NCI-H1048 (cell line): ENCODE measurements at places on chromosomes 16 and 17.

DNA sequence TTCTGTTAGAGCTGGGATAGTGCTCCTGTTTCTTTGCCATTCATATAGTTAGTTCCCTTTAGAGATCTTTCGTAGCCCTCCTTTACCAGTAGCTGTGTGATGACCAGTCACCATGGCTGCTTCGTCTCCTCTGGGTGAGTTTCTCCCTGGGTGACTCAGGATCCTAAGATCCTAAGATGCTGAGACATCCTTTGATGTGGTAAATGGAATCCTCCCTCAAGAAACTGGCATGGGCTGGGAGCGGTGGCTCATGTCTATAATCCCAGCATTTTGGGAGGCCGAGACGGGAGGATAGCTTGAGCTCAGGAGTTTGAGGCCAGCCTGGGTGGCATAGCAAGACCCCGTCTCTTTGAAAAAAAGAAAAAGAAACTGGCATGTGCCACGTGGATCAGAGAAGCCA lies 5.9 kb downstream of the PHAF1 start:
- DNase-seq = no peak

- no peak for DNase-seq
Measured at GRCh38 chr16:23682181-23682580, 3.5 kb downstream of the PLK1 start.

GRCh38 chr16:11670171-11671131 lies 2.2 kb downstream of the SNN start:
- DNase-seq = no peak

DNA sequence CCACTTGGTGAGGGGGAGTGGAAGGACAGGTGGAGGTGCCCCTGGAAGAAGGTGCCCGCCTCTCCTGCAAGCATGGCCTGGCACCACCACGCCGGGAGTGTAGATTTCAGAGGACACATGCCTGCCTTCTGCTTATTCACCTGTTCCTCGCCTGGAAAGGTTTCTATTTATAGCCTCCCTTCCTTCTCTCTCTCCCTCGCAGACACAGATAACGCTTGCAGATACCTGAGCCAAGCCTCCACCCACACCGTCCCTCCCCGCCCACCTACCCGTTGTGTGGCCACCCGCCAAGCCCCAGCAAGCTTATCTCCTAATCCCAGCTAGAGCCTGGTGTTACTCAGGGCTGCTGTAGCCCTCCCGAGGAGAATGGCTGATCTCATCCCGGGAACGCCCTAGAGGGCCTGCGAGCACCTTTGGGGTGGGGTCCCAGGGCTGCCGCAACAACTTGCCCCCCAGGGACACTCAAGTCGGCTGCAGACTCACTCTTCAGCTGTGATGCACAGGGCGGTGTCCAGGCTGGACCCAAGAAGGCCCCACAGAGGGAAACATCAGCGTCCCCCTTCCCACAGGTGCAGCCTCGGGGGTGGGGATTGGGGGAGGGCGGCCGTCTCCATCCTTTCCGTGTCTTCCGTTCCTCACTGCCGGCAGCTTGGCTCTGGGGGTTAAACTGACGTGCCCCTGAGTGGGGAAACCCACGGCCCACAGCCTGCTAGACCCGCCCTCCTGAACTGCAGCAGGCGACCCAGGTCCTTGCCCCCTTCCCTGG lies 1.9 kb upstream of the SNAI3 start:
- no peak for DNase-seq

- no peak for DNase-seq
Measured at GRCh38 chr16:11972128-11972527, 4.4 kb upstream of the SNX29 start.

GRCh38 chr16:87575027-87575804 lies 27.1 kb upstream of the JPH3 start:
- DNase-seq = no peak

GRCh38 chr16:18948372-18949020 lies 22.3 kb upstream of the SMG1 start:
- DNase-seq = no peak

DNA sequence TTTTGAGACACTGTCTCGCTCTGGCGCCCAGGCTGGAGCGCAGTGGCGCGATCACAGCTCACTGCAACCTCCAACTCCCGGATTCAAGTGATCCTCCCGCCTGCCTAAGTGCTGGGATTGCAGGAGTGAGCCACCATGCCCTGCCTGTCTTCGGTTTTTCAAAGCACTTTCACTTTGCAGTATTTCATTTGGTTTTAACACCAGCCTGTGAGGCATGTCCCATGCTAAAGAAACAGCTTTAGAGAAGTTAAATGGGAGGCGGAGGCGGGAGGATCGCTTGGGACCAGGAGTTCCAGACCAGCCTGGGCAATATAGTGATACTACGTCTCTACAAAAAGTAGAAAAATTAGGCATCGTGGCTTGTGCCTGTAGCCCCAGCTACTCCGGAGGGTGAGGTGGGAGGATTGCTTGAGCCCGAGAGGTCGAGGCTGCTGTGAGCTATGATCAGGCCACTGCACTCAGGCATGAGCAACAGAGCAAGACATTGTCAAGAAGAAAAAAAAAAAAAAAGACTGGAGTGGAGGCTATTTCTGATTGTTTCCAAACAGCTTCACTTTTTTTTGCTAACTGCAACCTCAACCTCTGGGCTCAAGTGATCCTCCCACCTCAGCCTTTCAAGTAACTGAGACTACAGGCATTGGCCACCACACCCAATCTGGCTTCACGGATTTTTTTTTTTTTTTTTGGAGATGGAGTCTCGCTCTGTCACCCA lies 1.3 kb downstream of the METTL23 start:
- DNase-seq = no peak

DNA sequence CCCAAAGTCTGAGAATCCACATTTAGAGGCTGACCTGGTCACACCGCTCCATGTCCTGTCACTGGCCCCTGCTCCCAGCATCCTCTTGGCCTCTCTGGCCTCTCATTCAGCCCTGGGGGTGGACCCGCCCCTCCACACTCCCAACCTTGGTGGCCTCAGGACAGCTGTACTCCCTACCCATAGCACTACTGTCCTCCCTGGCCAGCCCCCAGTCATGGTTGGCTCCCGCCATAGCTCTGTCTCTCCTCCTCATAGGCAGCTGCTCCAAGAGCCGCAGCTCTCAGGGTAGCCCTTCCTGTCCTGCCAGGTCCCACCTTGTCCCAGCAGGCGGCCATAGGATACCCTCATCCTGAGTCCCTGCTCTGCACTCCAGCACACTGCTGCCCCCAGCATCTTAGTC lies 38.0 kb upstream of the PHB1 start:
- DNase-seq = no peak

DNA sequence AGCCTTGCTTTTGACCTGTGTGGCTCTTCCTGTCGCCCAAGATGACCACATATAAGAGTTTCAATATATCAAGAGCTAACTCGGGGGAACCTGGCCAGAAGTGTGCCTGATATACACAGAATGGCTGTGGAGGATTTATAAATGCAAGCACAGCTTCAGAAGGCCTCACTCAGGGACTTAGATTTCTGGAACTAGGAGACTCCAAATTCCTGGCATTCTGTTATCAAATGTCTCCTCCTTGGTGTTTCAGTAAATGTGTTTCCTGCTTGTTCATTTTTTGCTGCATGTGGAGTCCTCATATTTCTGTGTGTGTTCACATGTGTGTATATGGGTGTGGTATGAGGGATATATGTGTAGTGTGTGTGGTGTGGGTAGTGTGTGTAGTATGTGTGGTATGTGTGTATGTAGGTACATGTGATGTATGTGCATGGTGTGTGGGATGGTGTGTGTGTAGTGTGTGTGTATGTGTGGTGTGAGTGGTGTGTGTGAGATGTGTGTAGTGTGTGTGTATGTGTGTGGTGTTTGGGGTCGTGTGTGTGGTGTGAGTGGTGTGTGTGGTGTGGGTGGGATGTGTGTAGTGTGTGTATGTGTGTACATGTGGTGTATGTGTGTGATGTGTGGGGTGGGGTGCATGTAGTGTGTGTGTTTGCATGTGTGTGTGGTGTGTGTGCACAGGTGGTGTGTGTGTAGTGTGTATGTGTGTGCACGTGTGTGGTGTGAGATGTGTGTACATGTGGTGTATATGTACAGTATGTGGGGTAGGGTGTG lies 981 bp upstream of the CD300H start:
- no peak for DNase-seq

- DNase-seq = no peak
Measured at GRCh38 chr17:56815711-56816110, 18.0 kb downstream of the C17orf67 start.

DNA sequence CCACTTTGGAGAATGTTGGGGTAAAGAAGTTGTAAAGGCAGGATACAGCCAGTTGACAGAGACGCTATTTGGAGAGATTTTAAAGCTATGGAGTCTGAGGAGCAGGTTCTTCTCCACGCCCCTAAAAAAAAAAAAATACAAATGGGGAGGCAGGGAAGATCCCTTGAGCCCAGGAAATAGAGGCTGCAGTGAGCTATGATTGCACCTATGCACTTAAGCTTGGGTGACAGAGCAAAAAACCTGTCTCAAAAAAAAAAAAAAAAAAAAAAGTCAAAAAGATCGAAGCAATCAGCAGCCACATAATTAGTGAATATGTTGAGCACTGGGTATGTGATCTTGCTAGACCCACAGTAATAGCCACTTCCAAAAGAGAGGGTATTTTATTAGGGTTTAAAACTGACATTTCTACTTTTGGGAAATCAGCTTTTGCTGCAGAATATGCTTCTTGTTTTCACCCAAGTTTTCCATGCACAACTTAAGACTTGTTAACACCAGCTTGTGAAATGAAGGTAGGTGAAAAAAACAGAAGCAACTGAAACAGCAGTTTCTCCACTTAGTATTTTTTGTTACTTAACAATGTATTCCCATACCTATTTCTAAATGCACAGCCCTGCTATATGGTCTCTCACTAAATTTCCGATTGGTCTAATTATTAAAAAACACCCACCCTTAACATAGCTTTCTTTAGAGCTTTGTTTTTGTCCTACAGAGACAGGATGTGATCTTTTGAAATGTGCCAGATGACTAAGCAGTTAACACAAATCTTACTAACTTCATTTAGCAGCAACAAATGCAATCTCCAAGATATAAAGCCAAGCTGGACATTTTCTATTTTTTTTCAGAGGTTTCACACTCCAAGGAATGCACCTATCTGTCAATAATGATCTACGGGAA lies 2.5 kb upstream of the ARL6IP1 start:
- DNase-seq = no peak

DNA sequence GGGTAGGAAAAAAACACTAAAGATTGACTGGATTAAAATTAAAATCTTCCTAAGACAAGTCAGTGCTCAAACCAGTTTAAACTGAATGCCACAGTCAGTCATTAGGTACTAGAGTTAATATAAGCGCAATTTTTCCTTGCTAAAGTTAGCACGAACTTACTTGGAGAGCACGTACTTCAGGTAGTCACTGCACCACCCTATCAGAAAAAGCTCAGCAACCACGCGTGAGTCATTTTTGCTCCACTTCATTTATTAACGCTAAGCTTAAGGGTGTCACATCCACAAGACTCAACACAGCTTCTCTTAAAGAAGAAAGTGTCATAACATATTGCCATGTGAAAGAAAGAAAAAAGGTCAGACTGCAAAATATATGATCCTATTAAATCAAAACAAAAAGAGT lies 53.1 kb downstream of the TEX2 start:
- DNase-seq = no peak

- no peak for DNase-seq
Measured at GRCh38 chr17:33892717-33893591, 362.1 kb upstream of the CCL2 start.

DNA sequence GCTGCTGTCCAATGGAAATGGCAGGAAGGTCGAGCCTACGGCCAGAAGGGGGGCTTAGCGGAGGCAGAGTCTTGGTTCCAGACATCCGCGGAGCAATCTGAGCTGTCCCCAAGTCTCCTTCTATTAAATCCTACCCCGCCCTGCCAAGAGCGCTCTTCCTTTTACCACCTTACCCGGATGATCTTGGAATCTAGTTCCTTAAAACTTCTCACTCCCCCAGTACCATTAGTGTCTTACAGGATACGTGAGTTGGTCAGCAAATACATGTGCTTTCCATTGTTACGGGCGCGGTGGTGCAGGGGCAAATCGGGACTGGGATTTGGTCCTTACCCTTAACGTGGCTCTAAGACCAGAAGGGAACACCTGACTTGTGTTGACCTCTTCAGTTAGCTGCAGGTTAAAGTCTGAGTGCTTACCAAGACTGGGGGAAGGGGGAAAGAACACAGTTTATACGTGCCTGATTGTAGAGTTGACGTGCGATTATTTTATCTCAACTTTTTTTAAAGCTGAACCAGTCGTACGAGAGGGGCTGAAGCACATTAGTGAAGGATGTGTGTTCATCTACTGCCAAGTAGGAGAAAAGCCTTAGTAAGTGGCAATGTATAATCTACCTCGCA lies 495 bp downstream of the TXNDC17 start:
- no peak for DNase-seq

DNA sequence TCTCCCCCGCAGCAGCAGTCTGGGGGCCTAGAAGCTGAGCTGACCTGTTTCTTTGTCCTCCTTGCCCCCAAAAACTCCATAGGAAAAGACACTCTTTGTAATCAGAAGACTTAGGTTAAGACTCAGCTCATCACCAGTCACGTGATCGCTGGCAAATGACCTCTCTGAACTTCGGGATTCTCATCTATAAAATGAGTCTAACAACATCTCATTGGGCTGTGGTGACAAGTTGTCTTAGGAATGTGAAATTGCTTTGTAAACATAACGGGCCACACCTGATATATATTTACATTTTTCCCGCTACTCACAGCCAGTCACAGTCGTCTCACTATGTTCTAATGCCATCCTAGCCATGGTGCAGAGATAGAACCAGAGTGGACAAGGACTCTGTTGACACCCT lies 86.0 kb upstream of the LHX1 start:
- no peak for DNase-seq

DNA sequence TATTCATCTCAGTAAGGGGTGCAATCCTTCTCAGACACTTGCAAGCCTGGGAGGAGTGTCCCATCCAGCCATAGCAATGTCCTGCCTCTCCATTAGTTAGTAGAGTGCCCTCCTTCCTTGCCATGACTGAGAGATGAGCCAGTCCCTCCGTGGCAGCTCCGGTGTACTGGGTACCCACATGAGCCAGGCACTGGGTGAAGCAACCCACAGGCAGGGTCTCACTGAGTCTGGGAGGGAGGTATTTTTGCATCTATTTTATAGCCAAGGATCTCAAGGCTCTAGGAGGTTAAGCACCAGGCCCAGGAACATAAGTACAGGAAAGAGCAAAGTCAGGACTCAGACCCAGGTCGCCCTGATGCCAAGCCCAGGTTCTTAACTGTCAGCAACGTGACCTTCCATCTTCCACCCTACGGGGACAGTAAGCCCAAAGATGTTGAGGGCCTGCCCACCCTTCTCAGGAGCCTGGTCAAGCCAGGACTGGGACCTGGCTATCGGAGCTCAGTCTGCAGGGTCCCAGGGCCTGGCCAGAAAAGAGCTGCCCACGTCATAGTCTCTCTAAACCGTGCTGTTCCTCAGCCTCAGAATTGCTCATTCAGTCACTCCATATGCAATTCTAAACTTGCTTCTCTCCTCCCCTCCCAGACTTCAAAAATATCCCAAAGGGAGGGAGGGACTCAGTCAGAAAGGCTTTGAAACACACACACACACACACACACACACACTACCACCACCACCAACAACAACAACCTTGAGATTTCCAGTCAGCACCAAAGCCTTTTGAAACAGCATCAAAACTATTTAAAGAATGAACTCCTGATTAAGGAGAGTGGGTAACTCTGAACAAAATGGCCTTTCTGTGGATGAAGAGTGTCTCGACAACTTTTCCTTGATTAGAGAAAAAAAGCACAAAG lies 16.6 kb downstream of the NOS2 start:
- no peak for DNase-seq
